CD8-positive, alpha-beta T cell (primary cell): ENCODE measurements at places on chromosomes 4 and X.

- DNase-seq, result no peak
These were observed 100.6 kb upstream of the PNPLA4 start for GRCh38 chrX:8027827-8028226.

DNA sequence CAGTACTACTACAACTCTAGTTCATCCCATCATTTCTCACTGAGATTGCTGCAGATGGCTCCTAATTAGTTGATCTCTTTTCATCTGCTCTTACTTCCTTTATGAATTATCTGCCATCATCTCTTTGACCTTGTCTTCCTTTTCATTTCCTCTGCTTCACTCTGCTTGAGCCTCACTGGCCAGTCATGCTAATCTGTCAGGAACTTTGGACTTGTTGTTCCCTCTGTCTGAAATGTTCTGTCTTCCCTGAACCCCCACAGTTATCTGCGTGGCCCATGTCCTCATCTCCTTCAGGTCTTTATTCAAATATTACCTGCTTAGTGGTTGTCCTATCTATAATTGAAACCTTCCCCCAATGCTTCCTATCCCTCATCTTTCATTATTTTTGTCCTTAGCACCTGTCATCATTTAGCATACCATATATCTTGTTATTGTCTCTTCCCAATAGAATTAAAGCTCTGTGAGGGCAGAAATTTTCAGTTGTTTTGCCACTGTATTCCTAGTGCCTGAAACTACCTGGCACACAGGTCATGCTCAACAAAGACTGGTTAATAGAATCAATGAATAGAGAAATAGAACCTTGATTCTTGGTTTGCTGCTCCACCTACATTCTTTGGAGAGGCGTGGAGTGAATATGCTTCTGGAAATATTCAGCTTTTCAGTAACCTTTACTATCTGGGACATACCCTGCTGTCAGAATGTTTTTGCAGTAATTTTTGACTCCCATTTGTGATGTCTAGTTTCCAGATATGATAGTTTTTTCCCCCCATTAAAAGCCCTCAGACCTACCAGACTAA is 5.0 kb downstream of the SLC4A4 start:
- no peak for DNase-seq

DNA sequence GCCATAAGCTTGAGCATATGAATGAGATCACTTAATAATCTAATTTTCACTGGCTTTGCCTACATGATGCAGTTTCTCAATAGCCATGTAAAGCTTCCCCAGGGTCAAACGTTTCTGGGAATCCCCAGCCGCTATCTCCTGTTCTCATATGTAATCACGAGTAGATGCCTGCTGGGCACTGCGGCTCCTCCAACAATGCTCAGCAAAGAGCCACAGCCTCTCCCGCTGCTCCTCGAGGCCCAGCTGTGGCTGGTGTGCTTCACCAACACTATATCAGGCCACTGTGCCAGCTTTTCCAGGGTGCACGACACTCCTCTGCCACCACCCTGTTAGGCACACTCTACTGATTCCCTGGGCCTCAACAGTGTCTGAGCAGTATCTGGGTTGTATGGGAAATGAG is 78.3 kb upstream of the RASGEF1B start:
- no peak for DNase-seq

- no peak for DNase-seq
These were observed 24.2 kb upstream of the RASL11B start for GRCh38 chr4:52837716-52838558.

DNA sequence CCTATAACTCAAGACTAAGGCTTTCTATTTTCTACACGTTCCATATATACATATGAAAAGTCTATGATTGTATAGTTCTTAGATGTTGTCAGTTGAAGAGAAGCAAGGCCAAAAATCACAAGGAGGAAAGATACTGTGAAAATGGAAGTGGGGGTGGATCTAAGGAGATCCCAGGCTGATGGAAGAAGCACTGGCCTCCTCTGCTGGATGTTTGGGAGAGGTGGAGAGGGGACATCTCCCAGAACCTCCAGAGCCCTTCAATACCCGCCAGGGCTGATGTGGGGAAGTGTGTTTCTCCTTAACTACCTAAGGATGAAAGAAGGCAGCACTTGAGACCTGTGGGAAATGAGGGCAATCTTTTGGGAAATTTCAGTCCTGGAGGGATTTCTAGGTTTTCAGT is 67.4 kb downstream of the RASGEF1B start:
- DNase-seq, result no peak
